WTC11 (cell line): ENCODE measurements at places on chromosomes 7 and 10. TPM values are rescaled to one million over a fixed set of nuclear protein-coding genes. Genes with fewer than 3 reads are reported as not detected.

Gene NUTM2D
- 1.0 to 1.6 TPM (median 1.2 TPM) in 3 replicates for total RNA-seq

Gene ATOH7
- total RNA-seq = 0.30 to 0.44 TPM (median 0.31 TPM) in 3 replicates

Gene CALHM3
- 0.13 to 0.18 TPM (median 0.16 TPM) in 3 replicates for total RNA-seq

Gene PTPRN2
- total RNA-seq = 2.6 to 4.7 TPM (median 3.9 TPM) in 3 replicates

Gene LMOD2
- 0.09 to 0.11 TPM in 2 of 3 replicates, not detected in the other for total RNA-seq

Gene AKR1B15
- total RNA-seq = not detected in 3 replicates

Gene GDF2
- total RNA-seq = not detected in 3 replicates

Gene ZP3
- total RNA-seq = 1.8 to 9.3 TPM (median 3.3 TPM) in 3 replicates

Gene SLC16A9
- total RNA-seq = 4.0 to 5.5 TPM (median 4.7 TPM) in 3 replicates

- no peaks in the 10 kb centered on the region for H3K27me3 ChIP-seq
- no peak overlapping the region for H3K4me3 ChIP-seq
- no peaks in the 10 kb centered on the region for H3K36me3 ChIP-seq
- DNase-seq = peak; percentile 52
- H3K27ac ChIP-seq = no peak overlapping the region
Measured at GRCh38 chr10:95411635-95412034, 120.8 kb upstream of the PDLIM1 start.

GRCh38 chr7:101373812-101374614, 11.3 kb downstream of the COL26A1 start:
- H3K27ac ChIP-seq = peak overlapping the region; percentile 29
- no peaks in the 10 kb centered on the region for H3K27me3 ChIP-seq
- peak; percentile 37 for DNase-seq
- no peak overlapping the region for H3K4me3 ChIP-seq
- peaks cover 21% of the 10 kb centered on the region for H3K4me1 ChIP-seq
- H3K36me3 ChIP-seq = peaks cover 16% of the 10 kb centered on the region

GRCh38 chr7:24835643-24836042, 78.4 kb upstream of the GSDME start:
- H3K27me3 ChIP-seq = no peaks in the 10 kb centered on the region
- no peak overlapping the region for H3K27ac ChIP-seq
- H3K4me3 ChIP-seq = no peak overlapping the region
- no peaks in the 10 kb centered on the region for H3K4me1 ChIP-seq
- no peak for DNase-seq
- H3K36me3 ChIP-seq = peaks cover 12% of the 10 kb centered on the region; the same call in 1 of the 2 replicates

- no peak overlapping the region for H3K4me3 ChIP-seq
- no peaks in the 10 kb centered on the region for H3K27me3 ChIP-seq
- peaks cover 3% of the 10 kb centered on the region; the same call in 1 of the 2 replicates for H3K36me3 ChIP-seq
- H3K27ac ChIP-seq = no peak overlapping the region
- peaks cover 6% of the 10 kb centered on the region; the same call in 1 of the 2 replicates for H3K4me1 ChIP-seq
Measured at GRCh38 chr10:14017467-14017866, 313.3 kb downstream of the FRMD4A start.

- H3K4me1 ChIP-seq = peaks cover 2% of the 10 kb centered on the region
- peak; percentile 11 for DNase-seq
- no peaks in the 10 kb centered on the region for H3K36me3 ChIP-seq
- H3K4me3 ChIP-seq = no peak overlapping the region
Measured at GRCh38 chr10:132862485-132863420, 76.8 kb upstream of the NKX6-2 start.

GRCh38 chr7:33392148-33392547, 262.8 kb downstream of the BBS9 start:
- no peak for DNase-seq
- no peak overlapping the region for H3K27ac ChIP-seq
- H3K36me3 ChIP-seq = peaks cover 28% of the 10 kb centered on the region
- H3K4me3 ChIP-seq = no peak overlapping the region

DNA sequence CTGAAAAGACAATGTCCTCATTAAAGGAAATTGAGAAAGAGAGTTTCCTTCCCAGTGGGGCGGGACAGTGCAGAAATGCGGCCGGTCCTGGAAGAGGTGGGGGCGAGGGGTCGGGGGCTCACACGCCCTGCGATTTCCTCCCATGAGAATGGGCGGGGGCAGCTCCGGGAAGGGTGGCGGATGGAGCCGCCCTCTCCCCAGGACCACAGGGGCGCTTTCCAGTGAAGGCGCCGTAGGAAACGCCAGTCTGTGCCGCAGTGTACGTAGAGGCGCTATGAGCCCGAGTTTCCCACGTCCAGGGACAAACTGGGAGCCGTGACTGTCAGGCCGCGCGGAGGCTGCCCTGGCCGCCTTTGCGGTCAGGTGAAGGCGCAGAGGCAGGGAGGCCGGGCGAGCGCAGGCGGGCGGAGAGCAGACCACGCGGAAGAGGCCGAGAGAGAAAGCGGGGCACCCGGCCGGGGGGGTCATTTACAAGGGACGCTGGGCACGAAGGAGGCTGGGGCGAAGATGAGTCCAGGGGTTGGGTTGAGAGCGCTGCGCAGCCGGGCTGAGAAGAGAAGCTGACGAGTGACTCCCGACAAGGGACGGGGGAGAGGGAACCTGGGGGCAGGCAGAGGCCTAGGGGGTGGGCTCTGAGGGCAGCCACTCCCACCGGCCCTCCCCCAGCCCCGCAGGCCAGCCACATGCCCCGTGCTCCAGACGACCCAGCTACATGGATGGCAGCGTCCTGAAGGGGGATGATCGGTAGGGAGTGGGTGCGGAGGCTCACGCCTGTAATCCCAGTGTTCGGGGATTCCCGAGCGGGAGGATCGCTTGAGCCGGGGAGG, 45.0 kb downstream of the ALOX5 start:
- H3K36me3 ChIP-seq = no peaks in the 10 kb centered on the region
- H3K4me1 ChIP-seq = peaks cover 18% of the 10 kb centered on the region
- peaks cover 10% of the 10 kb centered on the region for H3K27me3 ChIP-seq
- peak; percentile 71 for DNase-seq

DNA sequence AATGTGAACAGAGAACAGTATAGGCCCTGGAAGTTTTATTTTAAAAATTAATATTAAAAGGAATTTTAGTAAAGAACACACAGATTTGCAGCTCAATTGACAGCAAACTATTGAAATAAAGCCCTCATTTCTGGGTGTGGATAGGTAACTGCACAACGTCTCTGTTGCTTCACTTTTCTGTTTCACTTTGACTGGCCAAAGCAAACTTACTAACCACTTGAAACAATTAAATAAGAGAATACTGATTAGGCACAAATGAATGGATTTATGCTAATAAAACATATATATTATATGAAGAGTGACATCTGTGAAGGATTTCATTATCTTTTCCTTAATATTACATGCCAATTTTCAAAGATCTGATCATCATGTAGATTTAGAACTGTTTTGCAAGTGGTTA, 11.9 kb downstream of the ZNF804B start:
- H3K36me3 ChIP-seq = no peaks in the 10 kb centered on the region
- H3K27me3 ChIP-seq = no peaks in the 10 kb centered on the region
- H3K4me1 ChIP-seq = no peaks in the 10 kb centered on the region
- H3K27ac ChIP-seq = no peak overlapping the region
- H3K4me3 ChIP-seq = no peak overlapping the region

GRCh38 chr10:9051328-9051974, 997.0 kb downstream of the GATA3 start:
- no peak for DNase-seq
- no peak overlapping the region for H3K27ac ChIP-seq
- H3K4me3 ChIP-seq = no peak overlapping the region
- H3K27me3 ChIP-seq = no peaks in the 10 kb centered on the region

DNA sequence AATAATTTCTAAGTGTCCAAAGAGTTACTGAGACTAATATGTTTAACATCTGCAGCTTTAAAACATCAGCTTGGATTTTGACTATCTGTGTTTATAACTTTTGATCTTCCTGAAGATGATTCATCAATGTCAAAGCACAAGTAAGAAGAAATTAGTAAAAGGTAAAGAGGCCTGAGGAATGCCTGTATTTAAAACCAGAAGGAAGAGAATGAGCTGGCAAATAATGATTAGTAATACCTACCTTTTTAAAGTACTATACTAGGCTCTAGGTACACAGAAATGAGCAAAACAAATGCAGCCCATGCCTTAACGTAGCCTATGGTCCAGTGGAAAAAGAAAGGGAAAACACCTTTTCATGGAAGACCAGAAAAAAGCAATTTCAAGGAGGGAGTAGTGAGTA, 158.0 kb downstream of the KCND2 start:
- H3K36me3 ChIP-seq = no peaks in the 10 kb centered on the region
- no peak overlapping the region for H3K27ac ChIP-seq
- no peak overlapping the region for H3K4me3 ChIP-seq
- peaks cover 10% of the 10 kb centered on the region for H3K4me1 ChIP-seq

- peaks cover 18% of the 10 kb centered on the region for H3K4me1 ChIP-seq
- H3K36me3 ChIP-seq = no peaks in the 10 kb centered on the region
- DNase-seq = no peak
- H3K27me3 ChIP-seq = no peaks in the 10 kb centered on the region
- no peak overlapping the region for H3K4me3 ChIP-seq
Measured at GRCh38 chr10:125479059-125479458, 203.9 kb downstream of the TEX36 start.

GRCh38 chr10:29791773-29792172, 157.0 kb upstream of the SVIL start:
- no peak overlapping the region for H3K4me3 ChIP-seq
- H3K4me1 ChIP-seq = no peaks in the 10 kb centered on the region
- H3K27me3 ChIP-seq = no peaks in the 10 kb centered on the region
- H3K27ac ChIP-seq = no peak overlapping the region
- DNase-seq = no peak
